ENCODE measurements at places on chromosomes 16 and 17.

- H3K4me3 ChIP-seq = peak within 1 kb of the TSS; percentile 24
- H3K4me1 ChIP-seq = no peaks in the 10 kb centered on the region
- DNase-seq = peak; percentile 84
- peak within 1 kb of the TSS; percentile 24 for H3K27ac ChIP-seq
Observed at GRCh38 chr16:85898521-85899442, at the start of gene IRF8. IRF8 (plus strand) TSS chr16:85899162; CDS start chr16:85903016, 3,854 bp downstream.

DNA sequence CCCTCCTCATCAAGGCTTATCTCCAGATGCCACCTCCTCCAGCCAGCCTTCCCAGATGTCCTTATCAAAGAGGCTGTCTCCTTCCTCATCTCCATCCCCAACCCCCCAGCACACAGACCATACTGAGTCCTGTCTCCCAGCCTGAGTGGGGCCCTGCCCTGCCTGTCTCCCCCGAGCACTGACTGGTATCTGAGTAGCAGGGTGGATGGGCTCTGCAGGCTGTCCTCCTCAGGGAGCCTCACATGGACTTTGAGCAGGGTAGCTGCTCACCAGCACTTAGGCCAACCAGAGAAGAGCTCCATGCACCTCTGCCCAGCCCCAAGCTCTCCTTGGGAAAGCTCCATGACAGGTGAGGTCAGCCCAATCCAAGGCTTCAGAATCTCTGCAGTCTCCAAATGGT is 20.0 kb upstream of the ITGA3 start:
- H3K27me3 ChIP-seq = no peaks in the 10 kb centered on the region
- H3K4me1 ChIP-seq = peaks cover 5% of the 10 kb centered on the region
- no peaks in the 10 kb centered on the region for H3K36me3 ChIP-seq
- no peak overlapping the region for H3K27ac ChIP-seq

GRCh38 chr16:85172455-85173145 is 60.3 kb upstream of the CIBAR2 start:
- peak; percentile 73 for DNase-seq
- peak overlapping the region; percentile 30 for H3K4me3 ChIP-seq

- H3K27ac ChIP-seq = no peak overlapping the region
- no peaks in the 10 kb centered on the region for H3K4me1 ChIP-seq
- no peak overlapping the region for H3K4me3 ChIP-seq
- H3K27me3 ChIP-seq = no peaks in the 10 kb centered on the region
- DNase-seq = no peak
Observed at GRCh38 chr16:58421059-58421458, 28.8 kb downstream of the GINS3 start.

DNA sequence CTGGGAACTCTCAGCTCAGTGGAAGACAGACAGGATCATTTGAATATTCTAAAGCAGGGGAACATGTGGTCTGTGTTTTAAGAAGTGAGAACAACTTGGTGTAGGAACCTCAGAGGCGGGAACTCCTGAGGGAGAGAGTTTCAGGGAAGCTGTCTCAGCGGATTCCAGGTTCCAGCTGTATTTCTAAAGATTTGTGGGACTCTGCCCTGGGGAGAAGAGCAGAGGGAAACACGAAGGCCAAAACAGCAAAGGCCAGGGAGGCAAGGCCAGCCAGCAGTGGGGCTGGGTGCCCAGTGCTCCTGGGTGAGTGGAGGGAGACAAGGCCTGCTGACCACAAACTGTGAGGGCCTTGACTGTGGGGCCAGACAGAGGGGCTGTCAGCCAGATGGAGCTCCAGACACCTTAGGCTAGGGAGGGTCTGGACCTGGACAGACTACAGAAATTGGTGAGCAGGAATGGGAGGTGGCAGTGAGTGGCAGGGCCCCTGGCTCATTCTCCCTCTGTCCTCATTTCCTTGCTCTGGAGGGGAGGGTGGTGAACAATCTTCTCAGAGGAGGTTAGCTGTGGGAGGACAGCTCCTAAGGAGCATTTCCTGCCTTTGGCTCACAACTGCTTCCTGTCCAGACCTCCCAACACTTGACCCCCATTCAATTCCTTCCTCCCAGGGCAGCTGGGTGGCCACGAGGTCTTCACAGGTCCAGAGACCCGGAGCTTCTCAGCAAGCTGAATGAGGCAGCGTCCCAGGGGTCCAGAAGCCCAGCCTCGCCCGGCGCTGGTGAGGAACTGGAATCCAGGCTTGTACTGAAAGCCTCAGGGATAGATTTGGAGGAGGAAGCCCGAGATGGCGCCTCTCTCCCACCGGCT is 21.0 kb upstream of the FZD2 start:
- no peaks in the 10 kb centered on the region for H3K27me3 ChIP-seq
- no peaks in the 10 kb centered on the region for H3K4me1 ChIP-seq
- H3K36me3 ChIP-seq = no peaks in the 10 kb centered on the region

DNA sequence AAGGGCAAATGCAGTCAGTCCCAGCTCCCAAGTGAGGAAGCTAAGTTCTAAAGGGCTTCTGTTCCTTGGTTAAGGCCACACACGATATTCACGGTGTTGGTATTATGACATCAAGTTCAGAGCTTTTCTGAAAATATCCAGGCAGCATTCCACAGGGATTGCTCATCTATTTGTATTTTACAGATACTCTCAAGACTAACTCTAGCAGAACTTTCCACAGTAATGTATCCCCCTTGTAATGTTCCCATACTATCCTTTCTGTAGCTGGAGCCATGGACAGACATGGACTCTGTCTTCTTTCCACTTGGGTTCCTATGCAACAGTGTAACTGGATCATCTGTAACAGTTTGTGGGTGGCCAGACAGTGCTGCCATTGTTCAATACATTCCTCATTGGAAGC is 13.5 kb downstream of the SDR42E1 start:
- no peaks in the 10 kb centered on the region for H3K4me1 ChIP-seq
- DNase-seq = no peak
- no peaks in the 10 kb centered on the region for H3K27me3 ChIP-seq
- peaks cover 24% of the 10 kb centered on the region for H3K36me3 ChIP-seq

GRCh38 chr16:24046442-24046841 is 209.7 kb upstream of the CACNG3 start:
- no peaks in the 10 kb centered on the region for H3K27me3 ChIP-seq
- H3K4me3 ChIP-seq = no peak overlapping the region
- no peak overlapping the region for H3K27ac ChIP-seq
- no peak for DNase-seq

- H3K4me1 ChIP-seq = peaks cover 7% of the 10 kb centered on the region
- H3K36me3 ChIP-seq = no peaks in the 10 kb centered on the region
- no peak for DNase-seq
- H3K27ac ChIP-seq = no peak overlapping the region
- no peaks in the 10 kb centered on the region for H3K27me3 ChIP-seq
Observed at GRCh38 chr17:81382851-81383250, 12.4 kb upstream of the BAHCC1 start.

DNA sequence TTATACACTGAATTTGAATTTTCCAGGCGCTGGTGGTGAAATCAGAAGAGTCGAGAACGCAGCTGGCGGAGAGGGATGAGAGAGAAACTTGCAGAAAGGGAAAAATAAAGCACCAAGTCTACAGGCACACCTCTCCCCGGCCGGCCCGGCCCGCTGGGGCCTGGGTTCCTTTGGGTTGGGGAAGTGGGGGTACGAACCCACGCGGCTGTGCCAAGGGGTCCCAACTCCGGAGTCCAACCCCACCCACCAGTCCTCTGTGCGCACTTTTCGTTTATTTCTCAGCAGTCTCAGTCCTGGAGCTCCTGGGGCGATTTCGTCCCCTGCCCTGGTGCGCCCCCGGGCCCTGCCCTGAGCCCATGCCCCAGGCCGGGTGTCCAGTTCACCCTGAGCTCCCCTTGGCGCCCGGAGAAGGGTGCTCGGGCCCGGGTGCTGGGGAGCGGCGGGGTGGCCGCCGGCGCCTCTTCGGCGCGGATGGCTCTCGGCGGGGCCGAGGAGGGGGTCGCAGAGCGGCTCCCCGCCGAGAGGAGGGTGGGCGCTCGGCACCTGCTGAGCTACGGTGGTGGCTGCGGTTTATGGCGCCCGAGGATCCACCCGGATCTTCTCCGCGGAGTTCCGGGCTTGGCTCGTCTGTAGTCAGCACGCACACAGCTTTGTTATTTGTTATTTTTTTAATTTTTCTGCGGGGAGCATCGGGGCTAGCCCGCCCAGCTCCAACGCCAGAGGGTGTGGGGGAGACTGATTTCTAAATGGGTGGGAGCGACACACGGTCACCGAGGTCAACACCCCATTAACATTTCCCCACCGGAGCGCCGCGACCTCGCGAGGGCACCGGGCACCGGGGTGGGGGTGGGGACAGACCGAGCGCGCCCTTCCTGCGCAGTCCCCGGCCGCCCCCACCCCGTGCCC is 15.7 kb upstream of the CBX8 start:
- peaks cover 22% of the 10 kb centered on the region for H3K27me3 ChIP-seq
- H3K36me3 ChIP-seq = no peaks in the 10 kb centered on the region
- peaks cover 21% of the 10 kb centered on the region for H3K4me1 ChIP-seq
- peak; percentile 59 for DNase-seq
- H3K4me3 ChIP-seq = peak overlapping the region; percentile 34
- no peak overlapping the region for H3K27ac ChIP-seq

DNA sequence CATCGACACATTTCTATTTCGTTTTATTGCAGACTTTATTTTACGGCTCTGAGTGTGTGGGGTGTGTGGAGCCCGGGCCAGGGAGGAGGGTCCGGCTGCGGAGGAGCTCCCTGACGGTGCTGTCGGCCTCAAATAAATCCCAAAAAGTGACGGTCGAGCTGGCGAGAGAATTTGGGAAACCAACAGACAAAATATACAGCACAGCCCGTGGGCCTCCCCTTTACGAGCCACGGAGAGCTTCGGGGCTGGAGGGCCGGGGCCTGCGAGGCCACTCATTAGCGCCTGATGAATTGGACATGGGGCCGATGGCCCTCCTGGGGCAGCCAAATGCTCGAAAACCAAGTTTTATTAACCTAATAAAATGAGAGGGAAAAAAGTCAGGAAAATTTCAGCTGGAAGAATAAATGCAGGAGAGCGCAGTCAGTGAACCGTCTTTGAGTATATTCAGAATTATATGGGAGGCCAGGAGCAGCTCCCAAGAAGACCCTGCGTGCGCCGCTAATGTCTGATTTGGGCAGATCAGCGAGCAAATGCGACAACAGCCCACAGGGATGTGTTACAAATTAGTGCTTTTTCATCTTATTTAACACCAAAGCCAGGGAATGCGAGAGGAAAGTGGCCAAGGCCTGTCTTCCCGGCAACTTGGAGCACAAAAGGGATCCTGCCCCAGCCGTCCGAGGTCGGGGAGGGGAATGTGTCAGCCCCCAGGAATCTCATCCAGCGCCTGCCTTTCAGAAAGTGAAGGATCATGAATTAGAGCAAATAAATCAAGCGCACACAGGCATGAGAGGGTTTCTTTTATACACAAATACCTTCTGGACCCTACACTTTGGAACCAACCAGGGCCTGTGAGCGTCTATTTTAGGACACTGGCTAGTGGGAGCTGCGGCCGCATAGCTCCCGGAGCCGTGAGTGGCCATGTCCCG is 249.1 kb downstream of the C16orf95 start:
- H3K27me3 ChIP-seq = no peaks in the 10 kb centered on the region
- no peak for DNase-seq
- H3K27ac ChIP-seq = no peak overlapping the region

GRCh38 chr16:53950677-53951076 is 246.7 kb downstream of the FTO start:
- H3K27ac ChIP-seq = no peak overlapping the region
- no peak for DNase-seq
- no peaks in the 10 kb centered on the region for H3K27me3 ChIP-seq
- H3K4me3 ChIP-seq = no peak overlapping the region
- H3K4me1 ChIP-seq = no peaks in the 10 kb centered on the region

DNA sequence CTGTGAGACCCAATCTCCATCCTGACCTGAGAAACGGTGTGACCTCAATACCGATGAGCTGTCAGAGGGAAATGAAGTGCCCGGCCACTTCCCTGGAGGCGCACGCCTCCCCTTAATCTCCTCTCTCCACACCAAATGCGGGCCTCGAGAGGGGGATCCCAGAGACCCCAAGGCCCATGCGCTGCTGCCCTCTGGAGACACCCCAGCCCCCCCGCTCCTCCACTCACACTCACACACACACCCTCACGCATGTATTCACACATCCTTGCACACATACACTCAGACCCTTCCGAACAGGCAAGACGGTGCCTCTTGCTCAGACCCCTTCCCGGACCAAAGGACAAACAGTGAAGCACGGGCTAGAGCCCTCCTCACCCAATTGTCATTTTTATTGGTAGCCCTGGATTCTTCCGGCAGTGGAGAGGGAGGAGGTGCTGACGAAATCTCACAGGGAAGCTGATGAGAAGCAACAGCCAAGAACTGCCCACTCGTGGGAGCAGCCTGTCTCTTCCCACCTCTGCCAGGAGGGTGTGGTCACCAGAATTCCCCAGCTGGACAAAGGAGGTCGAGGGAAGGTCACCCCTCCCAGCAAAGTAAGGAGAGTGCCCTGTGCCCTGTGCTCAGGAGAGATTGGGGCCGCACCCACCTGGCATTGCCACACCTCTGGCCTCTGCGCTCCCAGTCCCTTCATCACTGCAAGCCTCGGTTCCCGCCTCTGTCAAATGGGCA is 136.0 kb upstream of the TNRC6C start:
- H3K27ac ChIP-seq = no peak overlapping the region
- no peaks in the 10 kb centered on the region for H3K27me3 ChIP-seq
- no peaks in the 10 kb centered on the region for H3K36me3 ChIP-seq
- H3K4me3 ChIP-seq = no peak overlapping the region

DNA sequence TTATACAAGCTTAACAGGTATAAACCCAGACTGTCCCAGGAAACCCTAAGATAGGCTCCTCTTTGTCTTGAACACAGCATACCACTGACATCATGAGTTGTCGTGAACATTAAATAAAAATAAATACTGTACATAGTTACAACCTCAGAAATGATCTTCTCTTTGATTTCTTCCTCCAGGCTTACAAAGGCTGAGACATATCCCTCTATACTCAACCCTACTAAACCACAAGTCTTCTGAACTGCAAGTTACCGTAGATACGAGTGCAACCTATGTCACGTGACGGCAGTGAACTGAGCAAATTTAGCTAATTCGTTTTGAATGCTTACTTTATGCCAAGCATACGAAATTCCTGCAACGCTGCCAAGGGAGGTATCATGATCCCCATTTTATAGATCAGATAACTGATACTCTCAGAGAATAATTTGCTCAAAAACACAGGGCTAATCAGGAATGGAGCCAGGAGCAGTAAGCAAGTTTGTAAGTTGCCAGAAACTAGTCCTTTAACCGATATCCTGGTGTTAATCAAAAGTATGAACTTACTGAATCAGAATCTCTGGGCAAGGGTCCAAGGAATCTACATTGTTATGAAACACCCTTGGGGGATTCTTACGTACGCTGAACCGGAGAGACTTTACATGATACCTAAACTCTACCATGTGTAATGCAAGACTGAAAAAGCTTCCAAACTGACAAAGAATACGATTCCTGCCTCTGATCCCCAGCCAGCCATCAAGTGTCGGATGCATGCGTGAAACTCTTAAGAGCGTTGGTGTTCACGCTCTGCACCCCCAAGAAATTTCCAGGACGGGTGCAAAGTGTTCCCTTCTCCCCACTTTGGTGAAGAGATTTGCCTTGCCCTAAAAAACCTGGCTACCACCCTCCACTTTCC is 106.2 kb downstream of the XYLT1 start:
- H3K4me3 ChIP-seq = no peak overlapping the region
- DNase-seq = no peak
- H3K36me3 ChIP-seq = no peaks in the 10 kb centered on the region
- H3K27me3 ChIP-seq = no peaks in the 10 kb centered on the region
- peaks cover 3% of the 10 kb centered on the region for H3K4me1 ChIP-seq

GRCh38 chr17:32536736-32537643 is 50.2 kb downstream of the CDK5R1 start:
- H3K36me3 ChIP-seq = no peaks in the 10 kb centered on the region
- H3K27me3 ChIP-seq = no peaks in the 10 kb centered on the region
- no peaks in the 10 kb centered on the region for H3K4me1 ChIP-seq
- no peak for DNase-seq
- H3K27ac ChIP-seq = no peak overlapping the region
- no peak overlapping the region for H3K4me3 ChIP-seq
